Caco-2 (cell line): ENCODE measurements at places on chromosomes 16 and 17. TPM values are rescaled to one million over a fixed set of nuclear protein-coding genes. Genes with fewer than 3 reads are reported as not detected.

- DNase-seq, result no peak
Measured at GRCh38 chr16:50802000-50802399, 60.1 kb downstream of the CYLD start.

DNA sequence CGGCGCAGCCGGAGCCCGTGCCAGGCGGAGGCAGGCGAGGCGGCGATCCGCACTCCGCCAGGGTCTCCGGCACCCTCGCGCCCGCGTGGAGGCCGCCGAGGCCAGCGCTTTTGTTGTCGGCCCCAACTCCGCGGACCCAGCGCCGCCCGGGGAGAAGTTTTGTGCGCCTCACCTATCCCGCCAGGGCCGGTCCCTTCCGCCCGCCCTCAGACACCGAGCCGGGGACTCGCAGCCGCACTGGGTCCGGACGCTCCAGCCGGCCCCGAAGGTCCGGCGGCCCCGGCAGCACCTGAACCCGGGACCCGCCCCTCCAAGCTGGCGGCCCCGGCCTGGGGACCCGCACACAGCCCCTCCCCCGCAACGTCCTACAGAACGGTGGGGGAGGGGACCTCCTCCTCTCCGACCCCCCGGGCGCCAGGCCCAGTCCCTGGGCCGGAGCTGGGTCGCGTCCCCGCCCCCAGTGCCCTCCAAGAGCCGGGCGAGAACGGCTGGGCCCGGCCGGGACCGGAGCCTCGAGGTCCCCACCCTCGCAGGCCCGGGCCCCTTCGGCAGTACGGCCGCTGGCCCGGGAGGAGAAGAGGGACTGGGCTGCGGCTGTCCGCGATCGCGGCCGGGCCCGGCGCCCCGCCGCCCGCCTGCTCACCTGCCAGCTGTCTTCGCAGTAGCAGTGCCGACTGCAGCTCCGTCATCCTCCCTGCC is 698 bp downstream of the UBE2G1 start:
- peak; percentile 40 for DNase-seq

The MT1G gene
- total RNA-seq, result not detected in 2 replicates

- no peak for DNase-seq
Measured at GRCh38 chr17:42989141-42989540, 8.8 kb downstream of the RUNDC1 start.

The TAX1BP3 gene
- 58.2 and 61.9 TPM in 2 replicates for total RNA-seq

- no peak for DNase-seq
Measured at GRCh38 chr16:73813527-73813926, 483.1 kb upstream of the PSMD7 start.

The CSF3 gene
- total RNA-seq, result not detected in 2 replicates

- DNase-seq, result no peak
Measured at GRCh38 chr16:4684763-4685162, 8.6 kb upstream of the NUDT16L1 start.

The KRT33A gene
- not detected in 2 replicates for total RNA-seq
